Panc1 (cell line): ENCODE measurements at places on chromosomes 7 and 10. TPM values are rescaled to one million over a fixed set of nuclear protein-coding genes. Genes with fewer than 3 reads are reported as not detected.

DNA sequence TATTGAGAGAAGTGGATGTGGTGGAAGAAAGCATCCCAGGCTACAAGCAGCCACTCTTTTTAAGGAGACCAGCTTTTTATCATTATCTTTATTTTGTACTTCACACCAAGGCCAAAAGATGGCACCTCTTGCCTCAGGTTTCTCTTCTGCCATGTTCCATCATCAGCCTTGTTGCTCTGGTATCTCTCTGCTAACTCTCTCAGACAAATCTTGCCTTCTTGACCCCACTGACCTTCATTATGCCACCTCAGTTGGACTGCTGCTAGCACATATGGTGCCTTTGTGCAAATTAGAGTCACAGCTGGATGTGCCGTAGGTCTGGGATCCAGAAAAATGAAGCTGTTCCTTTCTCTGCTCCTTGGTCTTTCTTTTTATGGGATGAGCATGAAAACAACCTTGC is 47.1 kb upstream of the DYNC1I1 start:
- H3K4me3 ChIP-seq = no peak overlapping the region
- H3K4me1 ChIP-seq = no peaks in the 10 kb centered on the region
- no peak overlapping the region for H3K27ac ChIP-seq
- H3K27me3 ChIP-seq = peaks cover 2% of the 10 kb centered on the region

DNA sequence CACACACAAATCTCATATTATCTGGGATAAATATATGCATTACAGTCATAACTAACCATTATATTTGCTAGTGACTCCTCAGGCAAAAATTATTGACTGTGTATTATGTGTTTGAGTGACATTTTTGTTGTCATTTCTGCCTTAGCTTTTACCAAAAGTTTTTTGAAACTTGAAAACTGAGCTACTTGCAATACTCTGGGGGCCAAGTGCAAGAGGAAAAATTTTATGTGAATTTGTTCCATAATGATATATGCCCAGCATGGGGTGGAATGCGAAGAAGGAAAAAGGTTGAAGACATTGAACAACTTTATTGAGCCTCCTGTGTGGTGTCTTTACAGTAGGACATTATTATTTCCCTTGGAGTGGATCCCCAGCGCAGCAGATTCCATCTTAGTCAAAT is 176.8 kb upstream of the FERD3L start:
- H3K4me1 ChIP-seq = no peaks in the 10 kb centered on the region
- no peak overlapping the region for H3K4me3 ChIP-seq
- H3K27ac ChIP-seq = no peak overlapping the region

- peaks cover 2% of the 10 kb centered on the region; the same call in 1 of the 2 replicates for H3K36me3 ChIP-seq
- H3K27ac ChIP-seq = no peak overlapping the region
- H3K4me3 ChIP-seq = no peak overlapping the region
- DNase-seq = no peak
Measured at GRCh38 chr7:4770886-4771285, 4.5 kb upstream of the AP5Z1 start.

GRCh38 chr10:63711867-63712716 is 190.9 kb downstream of the REEP3 start:
- H3K4me1 ChIP-seq = peaks cover 64% of the 10 kb centered on the region
- no peaks in the 10 kb centered on the region for H3K36me3 ChIP-seq

DNA sequence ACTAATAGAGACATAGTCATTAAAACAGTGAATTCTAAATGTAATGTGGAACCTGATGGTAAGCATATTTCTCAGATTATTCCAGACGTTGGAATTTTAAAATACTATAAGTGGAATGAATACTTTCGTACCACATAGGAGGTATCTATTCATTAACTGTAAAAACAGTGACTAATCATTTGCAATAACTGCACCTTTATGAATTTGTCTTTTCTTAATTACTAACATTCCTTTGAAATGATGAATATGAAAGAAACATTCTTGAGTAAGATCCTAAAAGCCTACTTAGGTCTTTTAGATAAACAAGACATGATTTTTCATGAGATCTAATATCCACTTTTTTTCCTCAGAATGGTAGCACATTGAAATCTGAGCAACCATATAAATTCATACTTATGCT is 549.0 kb upstream of the LRRN3 start:
- H3K4me3 ChIP-seq = no peak overlapping the region
- DNase-seq = no peak
- H3K4me1 ChIP-seq = no peaks in the 10 kb centered on the region
- no peaks in the 10 kb centered on the region for H3K36me3 ChIP-seq
- no peaks in the 10 kb centered on the region for H3K27me3 ChIP-seq

- no peaks in the 10 kb centered on the region for H3K27me3 ChIP-seq
- H3K27ac ChIP-seq = no peak overlapping the region
- H3K4me3 ChIP-seq = no peak overlapping the region
- DNase-seq = no peak
Measured at GRCh38 chr10:132713421-132714095, 72.4 kb downstream of the NKX6-2 start.

DNA sequence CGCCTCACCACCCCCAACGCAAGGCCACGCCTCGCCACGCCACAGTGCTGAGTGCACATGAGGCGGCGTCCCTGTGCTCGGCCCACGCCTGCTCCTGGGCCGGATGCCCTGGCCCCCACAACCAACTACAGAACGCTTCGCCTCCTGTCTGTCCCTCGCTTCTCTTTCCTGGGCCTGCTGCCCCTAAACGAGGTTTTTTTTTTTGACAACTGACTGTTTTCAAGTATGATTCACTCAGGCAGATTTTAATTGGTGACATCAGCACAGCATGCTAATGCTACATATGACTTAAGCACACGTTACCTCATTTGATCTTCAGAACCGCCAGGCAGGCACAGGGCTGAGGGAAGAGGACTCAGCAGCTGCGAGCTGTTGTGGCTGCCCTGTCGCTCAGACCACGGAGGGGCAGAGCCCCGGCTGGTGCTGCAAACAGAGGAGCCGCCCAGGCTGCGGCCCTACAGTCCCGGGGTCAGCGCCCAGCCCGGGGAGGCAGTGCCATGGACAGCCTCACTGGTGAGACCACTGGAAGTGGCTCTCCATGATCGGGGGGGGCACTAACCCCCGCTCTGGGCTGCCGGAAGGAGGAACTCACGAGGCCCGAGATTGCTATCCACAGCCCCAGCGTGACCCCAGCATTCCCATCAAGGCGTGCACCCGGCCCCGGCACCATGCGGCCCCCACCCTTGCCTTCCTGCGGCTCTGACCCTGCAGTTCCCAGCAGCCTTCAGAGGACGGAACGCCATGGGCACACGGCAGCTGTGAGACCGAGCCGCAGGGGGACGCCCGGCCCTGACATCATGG is 212.8 kb downstream of the MAD1L1 start:
- no peak overlapping the region for H3K27ac ChIP-seq
- DNase-seq = no peak
- no peaks in the 10 kb centered on the region for H3K27me3 ChIP-seq
- no peaks in the 10 kb centered on the region for H3K36me3 ChIP-seq
- H3K4me1 ChIP-seq = no peaks in the 10 kb centered on the region

- no peak for DNase-seq
- no peak overlapping the region for H3K4me3 ChIP-seq
- H3K27ac ChIP-seq = no peak overlapping the region
- no peaks in the 10 kb centered on the region for H3K4me1 ChIP-seq
Measured at GRCh38 chr10:52759154-52759553, 13.4 kb downstream of the MBL2 start.

DNA sequence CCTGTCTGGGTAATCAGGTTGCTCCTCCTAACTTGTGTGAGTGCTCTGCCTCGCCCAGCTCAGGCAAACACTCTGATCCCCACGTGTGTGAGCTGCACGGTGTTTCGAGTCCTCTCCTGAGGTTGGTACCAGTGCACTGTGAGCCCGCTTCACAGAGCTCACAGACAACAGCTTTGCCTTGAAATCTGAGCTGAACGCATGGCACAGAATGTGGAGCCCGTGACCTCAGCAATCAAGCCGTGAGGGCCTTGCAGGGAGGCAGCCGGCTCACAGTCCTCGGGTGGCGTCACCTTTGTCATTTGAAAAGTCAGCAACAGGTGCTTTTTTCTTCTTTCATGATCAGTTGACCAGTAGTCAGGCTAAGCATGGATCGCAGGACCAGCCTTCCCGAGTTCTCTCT is 60.2 kb upstream of the ADGRA1 start:
- H3K36me3 ChIP-seq = no peaks in the 10 kb centered on the region
- H3K4me1 ChIP-seq = peaks cover 5% of the 10 kb centered on the region; the same call in 1 of the 2 replicates
- H3K27me3 ChIP-seq = peaks cover 19% of the 10 kb centered on the region; the same call in 1 of the 2 replicates
- H3K27ac ChIP-seq = no peak overlapping the region

DNA sequence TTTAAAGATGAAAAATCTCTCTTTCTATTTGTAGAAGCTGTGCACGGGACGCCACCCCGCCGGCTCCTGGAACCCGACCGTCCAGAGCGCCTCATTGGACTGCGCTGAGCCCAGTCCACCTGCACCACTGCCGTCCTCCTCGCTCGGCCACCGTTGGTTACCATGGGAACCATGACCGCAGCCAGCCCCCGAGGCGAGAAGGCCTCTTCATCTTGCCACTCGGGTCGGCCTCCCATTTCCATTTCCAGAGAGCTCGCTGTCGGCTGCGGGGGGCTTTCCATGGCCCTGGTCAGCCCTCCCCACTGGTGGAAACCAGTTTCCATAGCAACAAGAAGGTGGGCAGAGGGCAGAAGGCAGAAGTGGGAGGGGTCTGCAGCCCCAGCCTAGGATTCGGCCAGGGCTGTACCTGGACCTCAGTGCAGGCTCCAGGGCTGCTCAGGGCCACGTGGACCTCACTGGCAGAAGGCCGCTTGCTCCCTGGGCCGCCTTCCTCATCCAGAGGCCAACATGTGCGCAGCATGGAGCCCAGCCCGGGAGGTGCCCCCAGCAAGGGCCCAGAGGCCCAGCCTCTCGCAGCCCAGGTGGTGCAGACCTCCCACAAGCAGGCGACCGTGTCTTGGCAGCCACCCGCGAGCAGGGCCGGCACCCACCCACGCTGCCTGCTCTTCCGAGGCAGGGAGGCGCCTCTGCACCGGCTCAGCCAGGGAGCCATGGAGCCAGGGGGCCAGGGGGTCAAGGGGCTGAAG is 283.5 kb upstream of the PPP2R2D start:
- no peak overlapping the region for H3K4me3 ChIP-seq
- no peaks in the 10 kb centered on the region for H3K36me3 ChIP-seq
- DNase-seq = no peak
- H3K27ac ChIP-seq = no peak overlapping the region
- H3K27me3 ChIP-seq = peaks cover 7% of the 10 kb centered on the region

DNA sequence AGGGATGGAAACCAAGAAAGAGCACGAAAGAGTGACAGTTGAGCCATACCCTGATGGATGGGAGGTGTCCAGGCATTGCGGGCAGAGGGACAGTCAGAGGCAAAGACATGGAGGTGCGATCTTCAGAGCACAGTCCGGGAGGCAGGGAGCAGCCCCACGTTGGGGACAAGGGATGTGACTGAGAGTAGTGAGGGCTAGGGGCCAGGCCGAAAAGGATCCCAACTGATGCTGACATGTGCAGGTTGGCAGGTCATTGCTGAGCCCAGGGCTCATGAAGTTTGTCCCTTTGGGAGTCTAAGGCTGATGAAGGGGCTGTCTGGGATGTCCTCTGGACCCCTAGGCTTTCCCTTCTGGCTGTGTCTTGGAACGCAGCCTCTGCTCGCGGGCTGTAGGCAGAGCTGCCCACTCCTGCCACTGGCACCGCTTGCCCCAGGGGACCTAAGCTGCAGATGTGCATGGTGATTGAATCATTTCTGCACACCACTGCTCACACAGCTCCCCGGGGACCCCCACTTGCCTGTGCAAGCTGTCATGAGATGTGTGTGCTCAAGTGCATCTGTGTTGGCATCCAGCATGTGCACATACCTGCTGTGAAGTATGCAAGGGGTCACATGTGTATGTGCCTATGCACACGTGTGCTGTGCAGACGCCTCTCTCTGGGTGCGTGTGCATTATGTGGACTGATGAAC is 125.1 kb downstream of the ZMIZ1 start:
- H3K27me3 ChIP-seq = no peaks in the 10 kb centered on the region
- no peak overlapping the region for H3K27ac ChIP-seq
- H3K4me1 ChIP-seq = peaks cover 24% of the 10 kb centered on the region
- H3K36me3 ChIP-seq = no peaks in the 10 kb centered on the region

DNA sequence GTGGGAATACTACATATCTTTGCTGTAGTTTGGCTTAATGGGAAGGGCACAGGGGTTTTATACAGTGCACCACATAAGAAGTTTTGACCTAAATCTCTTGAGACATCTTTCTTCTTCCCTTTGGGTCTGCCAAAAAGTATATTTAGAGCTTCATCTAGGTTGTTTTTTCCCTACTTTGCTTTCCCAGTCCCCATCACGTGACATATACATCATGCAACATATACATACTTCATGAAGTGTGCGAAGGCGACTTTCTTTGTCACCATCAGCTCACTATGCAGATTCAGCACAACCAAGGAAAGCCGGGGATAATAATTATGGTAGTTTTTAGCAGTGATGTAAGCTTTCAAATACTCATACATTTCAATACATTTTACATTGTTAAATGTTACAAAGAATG is 177.1 kb upstream of the PPP1R3A start:
- H3K4me3 ChIP-seq = no peak overlapping the region
- no peaks in the 10 kb centered on the region for H3K4me1 ChIP-seq
- no peak for DNase-seq
- no peaks in the 10 kb centered on the region for H3K36me3 ChIP-seq

- H3K4me3 ChIP-seq = no peak overlapping the region
- no peaks in the 10 kb centered on the region for H3K27me3 ChIP-seq
- H3K4me1 ChIP-seq = no peaks in the 10 kb centered on the region
- DNase-seq = no peak
- H3K27ac ChIP-seq = no peak overlapping the region
- no peaks in the 10 kb centered on the region; the same call in 1 of the 2 replicates for H3K36me3 ChIP-seq
Measured at GRCh38 chr7:111787741-111788140, 225.4 kb upstream of the IMMP2L start.

DNA sequence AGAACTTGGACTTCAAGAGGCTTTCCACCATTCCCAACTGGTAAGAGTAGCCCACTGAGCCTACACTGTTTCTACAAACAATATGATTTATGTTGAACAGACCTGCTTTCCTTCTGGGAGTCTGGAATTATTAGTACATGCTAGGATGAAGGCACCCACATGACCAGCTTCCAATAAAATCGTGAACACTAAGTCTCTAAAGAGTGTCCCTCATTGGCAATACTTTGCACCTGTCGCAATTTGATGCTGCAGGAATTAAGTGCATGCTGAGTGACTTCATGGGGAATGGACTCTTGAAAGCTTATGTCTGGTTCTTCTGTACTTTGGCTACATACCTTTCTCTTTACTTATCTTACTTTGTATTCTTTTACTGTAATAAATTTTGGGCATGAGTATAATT is 305.2 kb upstream of the GHITM start:
- H3K4me3 ChIP-seq = no peak overlapping the region
- H3K36me3 ChIP-seq = no peaks in the 10 kb centered on the region
- no peak for DNase-seq
- H3K27me3 ChIP-seq = no peaks in the 10 kb centered on the region
- H3K27ac ChIP-seq = no peak overlapping the region
- no peaks in the 10 kb centered on the region for H3K4me1 ChIP-seq

GRCh38 chr10:104273286-104273685 is 4.3 kb downstream of the GSTO2 start:
- DNase-seq = no peak
- peaks cover 7% of the 10 kb centered on the region; the same call in 1 of the 2 replicates for H3K36me3 ChIP-seq
- no peak overlapping the region for H3K27ac ChIP-seq
- peaks cover 14% of the 10 kb centered on the region for H3K4me1 ChIP-seq
- H3K4me3 ChIP-seq = no peak overlapping the region
- H3K27me3 ChIP-seq = no peaks in the 10 kb centered on the region

The EN2 gene
- total RNA-seq = 1.5 TPM

The MUC3A gene
- total RNA-seq = 24.7 TPM

The LLCFC1 gene
- not detected for total RNA-seq

The NANOS1 gene
- total RNA-seq = 18.0 TPM

The GJC3 gene
- not detected for total RNA-seq

The GBX1 gene
- not detected for total RNA-seq

The NUTM2E gene
- total RNA-seq = 0.08 TPM

The HKDC1 gene
- 1.1 TPM for total RNA-seq

The CFAP58 gene
- 2.0 TPM for total RNA-seq

The UPK3B gene
- total RNA-seq = 9.8 TPM

The C10orf105 gene
- total RNA-seq = not detected

The MMRN2 gene
- 1.0 TPM for total RNA-seq
